NCI-H1694 treated with DMSO at 0.1 percent for 48 hours (cell line): ENCODE measurements at places on chromosomes 2 and 18.
A peak's percentile ranks its signal among the peaks of the same experiment; 100 is the strongest.

- no peak for DNase-seq
These were observed 40.0 kb downstream of the ST8SIA5 start for GRCh38 chr18:46716827-46717226.

DNA sequence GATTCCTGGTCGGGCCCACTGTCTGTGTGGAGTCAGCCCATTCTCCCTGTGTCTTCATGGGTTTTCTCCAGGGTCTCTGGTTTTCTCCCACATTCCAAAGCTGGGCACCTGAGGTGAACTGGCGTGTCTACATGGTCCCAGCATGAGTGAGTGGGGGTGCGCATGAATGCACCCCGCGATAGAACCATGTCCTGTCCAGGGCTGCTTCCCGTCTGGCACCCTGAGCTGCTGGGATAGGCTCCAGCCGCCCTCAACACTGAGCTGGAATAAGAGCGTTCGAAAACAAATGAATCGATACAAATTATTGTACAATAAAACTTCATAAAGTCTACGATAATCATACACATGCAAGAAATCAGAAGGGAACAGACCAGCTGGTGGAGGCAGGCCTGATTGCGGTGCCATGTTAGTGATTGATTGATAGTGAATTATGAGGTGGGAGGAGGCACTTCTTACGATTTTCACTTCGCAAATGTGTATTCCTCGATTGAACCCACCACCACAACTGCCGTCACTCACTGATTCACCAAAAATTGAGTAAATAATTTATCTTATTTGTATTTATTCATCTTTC, 186.6 kb downstream of the MGAT5 start:
- no peak for DNase-seq

- no peak for DNase-seq
These were observed 8.4 kb downstream of the EPG5 start for GRCh38 chr18:45958730-45959129.

DNA sequence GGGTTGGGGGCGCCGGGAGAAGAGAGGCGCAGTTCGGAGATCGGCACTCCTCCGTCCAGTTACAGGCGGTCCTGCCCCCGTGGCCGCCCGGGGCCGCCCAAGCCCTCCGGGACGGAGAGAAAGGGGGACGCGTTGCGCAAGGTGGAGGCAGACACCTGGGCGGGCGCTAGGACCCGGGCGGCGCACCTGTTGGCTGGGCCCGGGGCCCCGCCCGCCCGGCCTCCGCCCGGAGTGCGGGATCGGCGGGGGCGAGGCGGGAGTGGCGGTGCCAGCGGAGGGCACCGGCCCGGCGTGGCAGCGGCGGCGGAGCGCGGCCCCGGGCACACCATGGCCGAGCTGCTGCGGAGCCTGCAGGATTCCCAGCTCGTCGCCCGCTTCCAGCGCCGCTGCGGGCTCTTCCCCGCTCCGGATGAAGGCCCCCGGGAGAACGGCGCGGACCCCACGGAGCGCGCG, at the start of gene SGPP2:
Gene SGPP2, plus strand, starts transcription at position 268 of the 453 bp plus-strand sequence. Its CDS starts 60 bp downstream, at position 328.
- no peak for DNase-seq

- DNase-seq: no peak
These were observed 218.2 kb downstream of the AGPS start for GRCh38 chr2:177610813-177611212.

DNA sequence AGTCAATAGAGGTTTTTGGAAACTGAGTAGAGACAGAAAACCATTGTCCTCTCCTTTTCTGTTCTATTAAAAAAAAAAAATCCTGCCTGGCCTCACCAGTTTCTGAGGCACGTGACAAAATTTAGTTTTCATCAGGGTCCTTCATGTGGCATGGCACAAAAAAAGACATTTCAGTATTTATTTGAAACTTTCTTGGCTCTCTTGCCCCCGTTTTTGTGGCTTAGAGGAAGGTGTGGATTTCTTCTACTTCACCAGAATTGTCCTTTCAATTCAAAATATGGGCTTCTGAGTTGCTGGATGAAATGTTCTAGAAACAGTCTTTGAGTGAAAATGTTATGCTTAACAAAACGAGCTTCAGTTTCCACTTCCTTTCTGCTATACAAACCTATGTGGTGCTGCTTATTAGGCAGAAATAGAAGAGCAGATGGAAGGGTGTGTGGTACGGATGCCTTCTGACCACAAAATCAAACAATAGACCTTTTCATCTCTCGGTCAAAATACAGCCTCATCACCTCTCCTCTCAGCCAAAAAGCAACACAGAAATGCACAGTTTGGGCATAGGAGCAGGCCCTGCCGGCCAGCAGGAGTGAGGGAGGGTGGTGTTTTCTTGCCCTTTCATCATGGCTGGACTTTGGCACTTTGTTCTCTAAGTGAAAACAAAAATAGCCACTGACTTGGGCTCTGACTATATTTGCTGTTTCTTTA, 89.2 kb downstream of the SH3RF3 start:
- peak; percentile 81 for DNase-seq

DNA sequence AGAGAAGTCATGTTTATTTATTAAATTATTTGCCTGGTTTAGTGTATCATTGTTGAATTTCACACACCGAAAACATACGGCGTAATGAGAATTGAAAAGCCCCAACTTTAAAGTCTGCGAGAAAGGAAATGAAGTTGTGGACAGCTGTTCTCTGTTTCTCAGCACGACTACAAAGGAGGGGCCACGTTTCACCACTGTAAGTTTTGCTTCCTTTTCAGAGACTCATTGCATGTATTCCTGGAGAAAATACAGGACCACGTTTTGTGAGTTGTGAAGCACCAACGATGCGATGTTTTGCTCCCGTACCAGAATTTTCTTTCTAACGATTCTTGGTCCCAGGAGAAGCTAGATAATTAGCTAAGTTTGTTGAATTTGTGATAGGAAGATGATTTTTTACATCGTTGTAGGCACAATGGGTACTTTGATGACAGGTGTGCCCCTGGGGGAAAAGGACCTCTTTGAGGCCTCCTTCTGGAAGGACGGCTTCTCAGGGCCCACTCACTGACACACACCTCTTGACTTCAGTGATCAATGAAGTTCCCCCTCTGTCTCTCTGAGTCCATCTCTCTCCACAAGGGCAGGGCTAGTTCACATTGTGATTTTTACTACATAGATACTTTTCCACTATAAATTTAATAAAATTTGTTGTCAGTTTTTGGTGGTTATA, 23.7 kb upstream of the ACKR3 start:
- no peak for DNase-seq

- no peak for DNase-seq
These were observed 80.0 kb downstream of the EPB41L3 start for GRCh38 chr18:5463831-5464230.

- DNase-seq: no peak
These were observed 62.7 kb upstream of the TANC1 start for GRCh38 chr2:158905784-158906183.

GRCh38 chr2:50118905-50119702, 912.8 kb downstream of the NRXN1 start:
- DNase-seq: no peak

DNA sequence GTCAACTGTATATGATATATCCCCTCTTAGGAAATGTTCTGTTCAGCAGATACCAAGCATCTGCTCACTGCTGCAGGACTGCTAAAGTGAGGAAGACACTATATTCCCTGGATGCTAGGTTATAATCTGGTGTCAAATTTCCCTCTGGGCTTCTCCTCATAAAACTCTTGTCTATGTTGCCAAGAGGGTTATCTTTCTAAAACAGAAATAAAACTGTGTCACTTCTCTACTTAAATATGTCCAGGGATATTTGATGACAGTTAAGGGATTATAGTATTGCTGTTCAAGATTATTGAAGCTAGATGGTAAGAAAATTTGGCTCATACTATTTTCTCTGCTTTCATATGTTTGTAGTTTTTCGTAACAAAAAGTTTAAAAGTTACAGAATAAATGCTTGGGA, 30.5 kb upstream of the SNRNP27 start:
- DNase-seq: no peak
